ENCODE measurements at places on chromosomes 13 and 19.

DNA sequence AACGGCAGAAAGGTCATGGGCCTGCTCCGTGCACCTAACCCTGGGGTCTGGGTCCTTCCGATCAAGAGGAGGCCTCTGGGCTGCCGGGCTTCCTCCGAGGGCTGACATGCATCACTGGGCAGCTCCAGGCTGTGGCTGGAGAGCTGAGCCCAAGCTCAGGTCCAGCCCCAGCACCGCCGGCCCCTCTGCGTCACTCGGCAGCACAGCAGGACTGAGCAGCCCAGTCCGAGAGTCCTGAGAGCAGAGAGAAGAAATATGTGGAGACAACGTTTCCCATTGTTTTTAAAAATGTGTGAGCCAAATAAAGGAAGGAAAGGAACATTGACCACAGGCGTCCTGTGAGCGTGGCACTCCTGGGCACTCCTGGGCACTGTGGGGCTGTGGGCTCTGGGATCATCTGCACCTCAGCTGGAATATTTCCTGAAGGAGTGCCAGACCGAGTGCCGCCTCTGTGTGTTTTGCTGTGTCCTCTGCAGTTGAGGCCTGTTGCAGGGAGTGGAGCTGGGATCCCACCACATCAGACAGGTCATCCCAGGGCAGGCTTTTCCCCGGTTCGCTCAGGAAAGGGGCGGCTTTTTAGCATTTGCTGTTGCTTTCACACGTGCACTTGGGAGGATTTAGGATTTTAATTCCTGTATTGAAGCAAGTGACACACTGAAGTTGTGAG lies 37.8 kb upstream of the TFDP1 start:
- DNase-seq, result peak; percentile 71

DNA sequence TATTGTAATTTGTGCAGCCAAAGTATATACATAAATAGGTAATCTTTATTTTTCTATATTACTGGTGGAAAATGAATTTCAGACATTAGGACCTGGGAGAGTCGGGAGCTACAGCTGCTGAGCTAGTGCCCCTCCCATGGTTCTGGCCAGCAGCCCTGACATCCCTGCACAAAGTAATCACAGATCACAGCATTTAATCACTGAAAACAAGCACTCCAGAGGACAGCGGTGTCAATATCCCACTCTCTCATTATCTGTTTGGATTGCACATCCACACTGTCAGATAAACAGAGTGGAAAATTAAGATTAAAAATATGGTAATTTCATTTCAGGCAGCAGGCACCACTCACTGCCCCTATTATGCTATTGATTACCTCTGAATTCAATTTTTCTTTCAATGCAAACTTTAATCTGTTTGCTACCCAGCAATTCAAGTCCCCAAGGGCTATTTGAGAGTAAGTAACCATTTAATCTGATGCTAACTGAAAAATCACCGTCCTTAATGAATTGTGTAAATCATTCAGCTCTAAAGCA lies 254.1 kb upstream of the SOX21 start:
- DNase-seq, result no peak

GRCh38 chr13:96540670-96541069 lies 450.8 kb downstream of the HS6ST3 start:
- no peak for DNase-seq

GRCh38 chr13:27556109-27556508 lies 64.2 kb downstream of the LNX2 start:
- peak; percentile 70 for DNase-seq

DNA sequence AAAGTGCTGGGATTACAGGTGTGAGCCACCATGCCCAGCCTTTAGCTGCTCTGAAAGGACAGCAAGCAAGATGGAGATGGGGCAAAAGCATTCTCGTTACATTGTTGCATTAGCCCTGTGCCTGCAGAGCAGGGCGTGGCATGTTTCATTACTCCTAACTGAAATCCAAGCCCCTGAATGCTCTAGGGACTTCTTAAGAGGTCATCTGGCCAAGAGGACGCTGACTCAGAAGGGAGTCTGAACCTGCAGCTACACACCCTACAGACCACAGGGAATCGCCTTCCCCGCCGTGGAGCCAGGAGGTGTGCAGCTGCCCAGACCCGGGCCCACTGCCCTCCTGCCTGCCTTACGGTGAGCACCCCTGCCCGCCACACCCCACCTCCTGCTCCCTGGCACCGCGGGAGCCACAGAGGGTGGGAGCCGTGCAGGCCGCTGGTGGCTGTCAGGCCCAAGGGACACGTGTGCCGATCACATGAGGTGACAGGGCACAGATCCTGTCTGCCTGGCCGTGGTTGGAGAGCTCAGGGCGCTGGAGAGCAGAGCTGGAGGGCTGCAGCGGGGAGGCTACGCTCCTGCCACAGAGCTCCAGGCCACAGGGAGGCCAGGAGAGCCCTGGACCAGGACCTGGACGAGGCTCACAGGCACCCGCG lies 27.2 kb downstream of the ADPRHL1 start:
- no peak for DNase-seq

All from astrocyte of the hippocampus (primary cell).